Activated T-helper 9 cell treated with anti-CD3 and anti-CD28 coated beads, Interleukin-2, amount 50 U/mL, for 16 hours (primary cell): ENCODE measurements at places on chromosomes 2 and 18.

GRCh38 chr2:186746584-186746983 lies 52.7 kb downstream of the FAM171B start:
- no peak for DNase-seq

DNA sequence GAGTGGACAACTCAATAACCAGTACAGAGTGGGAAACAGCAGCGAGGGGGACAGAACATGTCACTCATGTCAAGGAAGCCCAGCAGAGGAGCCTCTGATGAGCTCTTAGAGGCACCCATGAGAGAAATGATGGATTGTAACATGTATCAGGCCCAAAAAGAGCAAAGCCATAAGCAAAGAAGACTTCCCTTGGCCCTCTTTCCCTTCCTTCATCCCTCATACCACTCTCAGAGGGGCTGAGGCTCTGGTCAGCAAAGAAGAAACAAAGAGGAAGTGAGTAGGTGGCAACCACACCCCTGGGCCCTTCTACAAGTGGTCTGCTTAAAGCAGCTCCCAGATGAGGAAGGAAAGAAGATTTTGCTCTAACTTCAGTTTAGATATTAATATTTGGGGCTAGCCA lies 112.8 kb downstream of the CDC42EP3 start:
- DNase-seq, result no peak

DNA sequence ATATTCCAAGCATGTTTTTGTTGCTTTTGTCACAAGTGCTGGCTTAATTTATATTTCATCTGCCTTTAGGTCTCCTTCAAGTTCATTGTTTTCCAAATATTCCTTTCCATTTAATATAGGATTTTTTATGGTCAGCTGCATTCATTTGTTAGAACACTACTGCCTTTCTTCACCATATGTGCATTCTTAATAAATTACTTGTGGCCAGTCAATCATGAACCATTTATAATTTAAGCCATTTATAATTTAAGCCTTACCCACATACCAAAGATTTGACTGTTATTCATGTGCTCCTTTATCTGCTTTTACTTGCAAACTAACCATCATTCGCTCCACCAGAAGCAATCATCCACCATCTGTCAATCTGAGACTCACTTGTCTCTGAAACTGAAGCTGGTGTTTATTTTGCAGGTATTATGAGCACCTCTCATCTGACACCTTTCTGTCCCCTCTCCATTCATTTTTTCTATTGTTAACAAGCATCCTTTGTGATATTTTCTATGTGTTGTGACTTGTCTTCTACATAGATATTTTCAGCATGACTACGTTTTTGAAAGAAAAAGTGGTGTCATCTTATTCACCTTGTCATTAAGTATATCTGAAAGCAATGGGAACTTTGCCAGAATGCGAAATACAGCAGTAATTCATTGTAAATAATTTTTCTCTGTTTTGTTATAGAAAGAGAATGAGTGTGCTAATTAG lies 786.8 kb downstream of the KCNJ3 start:
- DNase-seq, result no peak

GRCh38 chr18:53771664-53772063 lies 452.8 kb downstream of the MBD2 start:
- no peak for DNase-seq

DNA sequence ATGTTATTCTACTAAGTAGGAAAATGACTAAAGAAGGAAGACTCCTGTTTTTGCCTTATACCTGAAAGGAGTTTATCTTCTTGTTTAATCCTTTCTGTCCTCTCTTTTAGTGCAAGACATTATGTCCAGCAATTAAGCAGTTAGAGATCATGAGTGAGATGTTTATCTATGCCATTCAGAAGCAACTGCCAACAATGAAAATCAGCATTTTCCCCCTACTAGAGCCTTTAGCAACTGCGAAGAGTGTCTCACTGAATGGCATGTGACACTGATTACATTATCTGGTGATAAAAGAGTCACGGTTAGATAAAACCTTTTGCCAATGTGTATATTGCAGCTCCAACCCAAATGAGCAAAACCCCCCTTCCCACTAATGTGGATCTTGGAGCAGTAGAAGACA lies 357.7 kb upstream of the SYT4 start:
- DNase-seq, result no peak

DNA sequence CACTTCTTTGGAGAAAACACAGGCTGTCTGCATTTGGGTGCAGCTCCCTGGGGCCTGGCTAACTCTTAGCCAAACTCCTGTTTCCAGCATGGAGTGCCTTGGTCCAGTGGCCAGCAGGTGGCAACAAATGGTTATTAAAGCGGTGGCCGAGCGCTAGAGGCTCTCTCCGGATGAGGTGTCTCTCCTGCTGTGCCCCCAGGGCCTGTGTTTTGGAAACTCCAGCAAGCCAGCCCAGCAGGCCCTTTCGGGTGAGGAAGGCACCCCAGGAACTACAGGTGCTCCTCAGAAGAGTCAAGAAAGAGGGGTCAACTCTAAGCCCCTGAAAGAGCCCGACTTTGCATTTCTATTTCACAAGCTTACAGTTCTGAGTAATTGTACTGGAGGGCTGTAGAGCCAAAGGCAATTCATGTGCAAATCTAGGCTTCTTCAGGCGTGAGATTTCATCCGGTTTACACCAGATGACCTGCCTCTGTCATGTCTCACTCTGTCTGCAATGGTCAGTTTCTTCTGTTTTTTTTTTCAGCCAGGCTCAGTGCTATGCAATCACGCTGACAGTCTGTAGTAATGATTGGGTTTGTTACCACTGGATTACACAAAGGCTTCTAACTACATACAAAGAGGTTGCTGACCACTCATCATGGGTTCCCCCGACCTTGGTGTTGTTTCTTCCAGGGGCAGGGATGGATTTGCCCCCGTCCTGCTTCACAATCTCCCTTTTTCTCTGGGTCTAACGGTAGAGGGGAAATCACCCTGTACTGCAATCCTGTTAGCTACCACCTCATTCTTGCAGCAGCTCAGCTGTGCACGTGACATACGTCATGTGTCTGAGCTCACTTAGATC lies 7.6 kb upstream of the CHRNA1 start:
- DNase-seq, result no peak

DNA sequence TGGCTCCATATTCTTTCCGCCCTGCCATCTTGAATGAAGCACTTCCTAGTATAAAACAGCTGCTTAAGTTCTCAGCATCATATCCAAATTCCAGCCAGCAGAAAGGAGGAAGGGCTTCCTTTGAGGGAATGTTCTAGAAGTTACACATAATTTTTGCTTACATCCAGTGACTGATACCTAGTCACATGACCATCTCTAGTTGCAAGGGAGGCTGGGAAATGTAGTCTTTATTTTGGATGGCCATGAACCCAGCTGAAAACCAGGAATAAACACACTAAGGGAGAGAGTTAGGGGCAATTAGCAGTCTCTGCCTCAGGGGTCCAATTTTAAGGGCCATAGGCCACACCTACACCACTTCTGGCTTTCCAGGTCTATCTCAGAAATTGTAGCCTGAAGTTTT lies 57.8 kb upstream of the LMAN1 start:
- DNase-seq, result no peak
